ENCODE measurements at places on chromosomes 4 and X.

GRCh38 chr4:121062521-121062920, 9.8 kb downstream of the NDNF start:
- peak; percentile 26 for DNase-seq

GRCh38 chrX:103918050-103918449, 44.4 kb upstream of the TMSB15B start:
- DNase-seq: peak; percentile 64

GRCh38 chrX:99095965-99096635, 1314.0 kb downstream of the PCDH19 start:
- no peak for DNase-seq

GRCh38 chrX:105882581-105883275, 60.4 kb downstream of the NRK start:
- peak; percentile 62 for DNase-seq

DNA sequence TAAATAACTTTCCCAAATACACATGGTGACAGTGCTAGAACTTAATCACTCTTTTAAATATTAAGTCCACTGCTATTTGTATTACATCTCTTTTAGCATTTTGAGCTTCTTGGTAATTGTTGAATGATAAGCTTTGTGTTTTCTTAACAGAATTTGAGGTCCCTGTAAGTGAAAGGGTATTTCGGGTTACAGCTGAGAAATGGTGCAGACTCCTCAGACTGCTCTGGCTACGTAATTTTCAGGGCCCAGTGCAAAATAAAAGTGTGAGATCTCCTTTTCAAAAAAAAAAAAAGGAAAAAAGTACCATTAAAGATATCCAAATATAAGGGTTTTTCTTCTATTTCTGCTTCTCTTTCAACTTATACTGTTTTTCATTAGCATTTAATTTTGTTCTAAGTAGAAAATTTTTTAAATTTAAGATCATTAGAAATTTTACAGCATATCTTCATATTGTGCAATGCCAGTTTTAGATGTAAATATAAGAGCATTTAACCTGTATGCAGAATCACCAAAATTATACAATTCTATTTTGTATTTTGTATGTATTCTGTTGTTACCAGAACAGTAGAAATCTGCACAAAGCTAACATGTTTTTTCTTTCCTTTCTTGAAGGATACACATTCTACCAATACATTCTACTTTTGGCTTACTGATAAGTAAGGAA, 33.6 kb upstream of the FGF5 start:
- DNase-seq: no peak

DNA sequence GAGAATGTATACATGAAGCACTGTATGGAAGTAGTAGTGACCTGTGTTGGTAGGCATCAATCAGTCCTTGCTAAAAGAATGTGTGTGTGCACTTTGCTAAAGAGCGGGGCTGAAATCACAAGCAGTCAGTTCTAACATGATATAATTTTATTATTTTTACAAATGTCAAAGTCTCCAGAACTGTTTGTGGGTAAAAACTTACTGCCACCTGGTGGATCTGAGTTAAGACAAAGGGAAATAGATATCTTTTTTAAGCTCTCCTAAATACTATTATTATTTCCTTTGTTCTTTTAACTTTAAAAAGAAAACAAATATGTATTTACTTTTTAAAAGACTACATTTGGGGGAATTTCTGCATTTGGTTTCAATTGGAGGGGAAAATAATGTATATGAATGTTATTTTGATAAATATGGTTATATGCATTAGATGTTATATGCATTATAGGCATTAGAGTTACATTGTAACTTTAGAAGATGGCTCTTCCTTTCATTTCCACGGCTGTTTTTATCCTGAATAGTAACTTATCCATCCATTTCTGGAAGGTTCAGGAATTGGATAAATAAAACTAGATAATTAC, 7.8 kb upstream of the CLOCK start:
- peak; percentile 56 for DNase-seq

- DNase-seq: peak; percentile 85
Observed at GRCh38 chr4:53185869-53186585, 179.8 kb downstream of the SCFD2 start.

- peak; percentile 82 for DNase-seq
Observed at GRCh38 chr4:187618701-187619281, 376.8 kb upstream of the ZFP42 start.

DNA sequence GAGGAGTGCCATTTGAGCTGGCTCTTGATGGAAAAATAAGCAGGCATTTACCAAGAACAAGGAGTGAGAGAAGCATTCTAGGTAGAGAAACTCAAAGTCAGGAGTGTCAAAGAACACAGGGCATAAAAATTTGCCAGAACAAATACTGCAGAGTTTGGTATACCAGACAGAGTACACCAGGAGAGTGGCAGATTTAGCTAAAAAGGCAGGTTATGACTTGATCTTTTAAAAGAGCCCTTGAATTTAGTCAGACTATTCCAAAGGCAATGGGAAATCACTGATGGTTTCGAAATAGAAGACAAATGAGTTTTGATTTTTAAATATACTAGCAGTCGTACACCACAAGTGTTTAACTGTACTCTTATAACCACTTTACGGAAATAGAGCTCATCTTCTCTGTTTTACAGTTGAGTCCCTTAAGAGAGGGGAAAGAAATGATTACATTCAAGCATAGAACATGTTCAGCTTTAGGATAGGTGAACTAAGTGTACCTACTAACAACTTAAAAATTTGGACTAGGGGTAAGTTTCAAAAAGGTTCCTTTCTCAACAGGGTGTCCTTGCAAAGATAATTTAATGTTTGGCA, 10.2 kb downstream of the UBE2D3 start:
- DNase-seq: no peak

- peak; percentile 51 for DNase-seq
Observed at GRCh38 chrX:42149765-42150164, 226.4 kb upstream of the CASK start.

- DNase-seq: peak; percentile 64
Observed at GRCh38 chr4:39933671-39934590, 43.8 kb downstream of the PDS5A start.

DNA sequence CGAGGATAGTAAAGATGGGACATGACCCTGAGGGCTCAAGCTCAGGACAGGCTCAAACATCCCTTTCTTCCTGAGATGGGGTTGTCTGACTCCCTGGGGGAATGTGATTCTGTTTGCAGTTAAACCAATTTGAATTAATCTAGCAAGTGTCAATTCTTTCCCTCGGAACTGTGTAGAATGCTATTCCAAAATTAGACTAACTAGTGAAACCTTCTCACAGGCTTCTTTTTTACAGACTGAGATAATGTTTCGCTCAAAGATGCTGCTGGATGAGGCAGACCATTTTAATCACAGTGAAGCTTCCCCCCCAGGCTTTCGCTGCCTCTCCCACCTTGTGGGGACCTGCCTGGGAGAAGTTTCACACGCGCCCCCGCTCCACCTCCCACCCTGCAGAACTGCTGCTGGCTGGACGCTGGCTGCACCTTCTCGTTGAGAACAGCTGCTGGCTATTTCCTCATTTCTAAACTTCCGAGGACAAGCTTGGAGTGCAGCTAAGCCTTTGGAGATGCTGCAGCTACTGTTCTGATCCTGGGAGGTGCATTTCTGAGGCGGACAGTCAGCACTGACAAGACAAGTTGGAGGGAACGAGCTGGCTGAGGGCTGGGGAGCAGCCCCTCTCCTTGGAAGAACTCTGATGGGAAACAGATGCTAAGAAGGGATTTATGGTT, 297.8 kb downstream of the RAPGEF2 start:
- peak; percentile 94 for DNase-seq

GRCh38 chr4:80201252-80202151, 4.2 kb downstream of the PRDM8 start:
- DNase-seq: peak; percentile 82

DNA sequence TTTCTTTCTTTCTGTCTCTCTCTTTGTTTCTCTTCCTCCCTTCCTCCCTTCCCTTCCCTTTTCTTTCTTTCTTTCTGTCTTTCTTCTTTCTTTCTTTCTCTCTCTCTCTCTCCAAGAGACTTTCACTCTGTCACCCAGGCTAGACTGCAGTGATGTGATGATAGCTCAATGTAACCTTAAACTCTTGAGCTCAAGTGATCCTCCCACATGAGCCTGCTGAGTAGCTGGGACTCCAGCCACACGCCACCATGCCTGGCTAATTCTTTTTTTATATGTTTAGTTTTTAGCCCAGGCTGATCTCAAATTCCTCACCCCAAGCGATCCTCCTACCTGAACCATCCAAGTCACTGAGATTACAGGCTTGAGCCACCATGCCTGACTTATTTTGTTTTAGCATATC, 64.3 kb upstream of the EMCN start:
- DNase-seq: no peak

- DNase-seq: no peak
Observed at GRCh38 chr4:86432559-86433134, 72.8 kb upstream of the MAPK10 start.

- DNase-seq: no peak
Observed at GRCh38 chrX:19865567-19866363, 21.6 kb downstream of the SH3KBP1 start.

GRCh38 chr4:102717448-102718092, 43.2 kb downstream of the MANBA start:
- DNase-seq: no peak

- DNase-seq: peak; percentile 81
Observed at GRCh38 chr4:94525993-94526728, 74.4 kb downstream of the PDLIM5 start.

DNA sequence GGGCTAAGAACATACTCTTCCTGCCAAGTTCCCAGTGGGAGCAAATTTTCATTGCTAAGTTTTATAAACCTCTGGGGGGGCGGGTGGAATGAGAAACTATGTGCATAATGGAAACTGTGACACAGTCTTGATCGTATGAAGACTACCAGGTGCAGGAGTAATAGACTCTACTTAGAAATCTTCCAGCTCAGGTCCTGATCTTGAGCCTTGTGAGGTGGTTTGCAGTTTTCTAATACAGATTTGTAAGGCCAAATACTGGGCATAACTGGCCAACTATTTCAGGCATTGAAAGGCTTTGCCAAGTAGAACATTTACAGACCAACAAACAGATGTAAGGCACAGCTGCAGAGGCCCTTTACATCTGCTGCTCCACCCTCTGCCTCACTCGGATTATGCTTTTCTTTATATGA, 89.7 kb upstream of the CBR4 start:
- DNase-seq: peak; percentile 44

DNA sequence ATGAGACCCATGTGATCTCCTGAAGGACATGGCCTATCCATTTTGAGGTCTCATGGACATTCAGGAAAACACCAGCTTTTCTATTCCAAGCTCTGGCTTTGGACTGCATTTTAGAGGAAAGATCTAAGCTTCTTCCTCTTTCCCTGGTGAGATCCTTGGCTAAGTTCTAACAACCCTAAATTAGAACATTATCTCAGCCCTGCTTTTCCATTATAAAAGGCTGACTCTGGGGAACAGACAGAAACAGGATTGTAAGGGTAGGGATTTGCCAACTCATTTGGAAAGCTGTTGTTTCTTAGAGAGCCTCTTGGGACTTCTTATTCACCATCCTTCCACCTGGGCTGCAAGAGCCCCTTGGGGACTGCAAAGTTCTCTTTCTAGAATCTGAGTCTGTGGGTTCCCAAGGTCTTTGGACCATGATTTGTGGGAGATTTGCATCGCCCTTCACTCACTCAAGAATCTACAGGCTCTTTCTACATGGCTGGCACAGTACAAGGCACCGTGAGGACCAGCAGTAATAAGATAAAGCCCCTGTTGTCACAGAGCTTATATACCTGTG, 146.9 kb downstream of the FNIP2 start:
- no peak for DNase-seq

- no peak for DNase-seq
Observed at GRCh38 chrX:85107407-85107806, 103.7 kb downstream of the APOOL start.

- no peak for DNase-seq
Observed at GRCh38 chr4:150072471-150072870, 5.8 kb upstream of the DCLK2 start.

GRCh38 chr4:11014199-11014598, 329.6 kb upstream of the CLNK start:
- no peak for DNase-seq

DNA sequence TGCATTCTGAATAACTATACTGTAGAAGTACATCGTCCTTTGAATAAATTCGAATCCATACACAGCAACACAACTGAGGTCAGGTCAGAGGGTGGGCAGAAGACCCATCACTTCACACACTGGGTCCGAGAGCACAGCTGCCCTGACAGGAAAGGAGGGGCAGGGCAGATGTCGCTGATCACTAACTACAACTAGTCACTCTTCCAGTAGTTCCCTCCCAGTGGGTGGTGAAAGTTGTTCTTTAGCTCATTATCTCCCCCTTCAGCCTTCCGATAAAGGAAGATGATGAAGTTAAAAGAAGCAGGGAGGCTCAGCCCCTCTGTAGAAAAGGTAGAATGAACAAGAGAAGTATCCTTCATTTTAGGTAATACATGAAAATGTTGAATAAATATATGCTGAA, 278.9 kb downstream of the INPP4B start:
- DNase-seq: no peak
